Naive thymus-derived CD8-positive, alpha-beta T cell (primary cell): ENCODE measurements at places on chromosomes 3 and 15. TPM values are rescaled to one million over a fixed set of nuclear protein-coding genes. Genes with fewer than 3 reads are reported as not detected.

- peak; percentile 48 for DNase-seq
These were observed 53.2 kb downstream of the LHFPL4 start for GRCh38 chr3:9500108-9501050.

GRCh38 chr15:65087873-65088642 is 11.5 kb downstream of the KBTBD13 start:
- no peak for DNase-seq

DNA sequence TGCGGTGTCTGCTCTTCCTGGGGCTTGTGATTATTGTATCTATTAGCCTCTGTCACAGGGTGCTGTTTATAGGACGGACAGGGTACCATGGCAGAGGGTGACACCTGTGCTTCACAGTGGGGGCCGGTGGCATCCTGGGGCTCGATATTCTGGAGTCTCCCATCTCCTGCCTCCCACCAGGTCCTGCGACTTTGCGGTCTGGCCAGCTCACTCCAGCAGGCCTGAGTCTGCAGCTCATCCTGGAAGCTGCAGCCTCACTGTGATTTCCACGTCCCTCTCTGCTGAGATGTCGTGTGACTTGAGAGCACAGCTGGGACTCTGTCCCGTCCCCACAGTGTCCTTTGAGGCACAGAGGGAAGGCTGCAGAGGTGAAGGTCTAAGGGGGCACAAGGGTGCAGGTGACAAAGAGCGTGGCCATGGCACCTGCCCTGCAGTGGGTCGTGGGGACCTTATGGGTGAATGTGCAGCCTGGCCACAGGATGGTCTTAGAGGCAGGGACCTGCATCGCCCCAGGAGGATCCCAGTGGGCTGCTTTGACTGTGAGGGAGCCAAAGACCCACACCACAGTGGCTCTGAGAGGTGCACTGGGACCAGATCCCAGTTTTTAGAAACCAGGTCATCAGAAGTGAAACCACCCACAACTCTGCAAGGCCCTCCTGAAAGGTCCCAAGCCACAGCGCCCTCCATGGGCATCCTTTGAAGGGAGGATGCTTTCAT is 172.8 kb downstream of the KLF13 start:
- no peak for DNase-seq

- DNase-seq = no peak
These were observed 83.5 kb downstream of the FAM81A start for GRCh38 chr15:59521443-59521842.

GRCh38 chr3:193660698-193661411 is 67.8 kb downstream of the OPA1 start:
- DNase-seq = no peak

DNA sequence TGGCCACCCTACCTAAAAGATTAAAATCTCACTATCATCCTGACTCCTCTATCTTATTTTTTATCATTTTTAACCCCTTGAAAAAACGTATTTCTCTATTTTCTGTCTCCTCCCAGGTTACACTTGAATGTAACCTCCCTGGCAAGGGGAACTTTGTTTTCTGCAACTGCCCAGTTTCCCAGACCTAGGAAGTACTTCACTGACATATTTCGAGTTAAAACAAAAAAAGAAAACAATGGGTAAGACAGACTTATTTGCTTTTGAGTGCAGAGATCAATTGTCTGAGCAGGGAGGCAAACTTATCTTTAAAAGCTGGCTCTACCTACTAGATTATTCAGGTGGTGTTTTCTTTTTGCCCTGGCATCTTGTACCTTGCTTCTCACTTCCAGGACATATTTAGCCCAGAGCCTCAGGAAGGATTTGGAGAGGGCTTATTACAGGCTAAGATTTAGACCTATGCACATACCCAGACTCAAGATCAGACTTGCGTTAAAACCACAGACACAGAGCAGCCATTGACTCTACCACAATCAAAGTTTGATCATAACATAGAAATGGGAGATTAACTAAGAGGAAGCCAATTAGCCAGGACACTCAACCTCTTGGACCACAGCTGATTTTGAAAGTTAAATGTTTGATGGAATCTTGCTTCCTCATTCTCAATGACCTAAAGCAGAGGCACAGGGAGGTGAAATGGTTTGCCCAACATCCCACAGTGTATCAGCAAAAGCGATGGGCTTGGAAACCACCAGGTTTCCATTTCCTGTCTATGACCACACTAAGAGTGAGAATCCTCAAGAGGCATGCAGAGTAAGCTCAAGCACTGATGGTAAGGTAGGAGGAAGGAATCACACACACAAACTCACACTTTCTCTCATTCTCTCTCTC is 169.5 kb upstream of the THBS1 start:
- no peak for DNase-seq

GRCh38 chr15:100558771-100559254 is 30.1 kb upstream of the CERS3 start:
- DNase-seq = no peak

- DNase-seq = no peak
These were observed 137.4 kb upstream of the UMPS start for GRCh38 chr3:124592658-124593441.

GRCh38 chr15:41804361-41804760 is 23.5 kb upstream of the JMJD7 start:
- no peak for DNase-seq

The LIPH gene
- total RNA-seq = not detected

The ZBED2 gene
- not detected for total RNA-seq

The RTP4 gene
- total RNA-seq = 7.6 TPM

The CLDN18 gene
- not detected for total RNA-seq

The POLQ gene
- total RNA-seq = 0.23 TPM
